Ovary (tissue), 10 donors: ENCODE measurements at places on chromosomes 2 and 18. TPM values are rescaled to one million over a fixed set of nuclear protein-coding genes. Genes with fewer than 3 reads are reported as not detected.

Gene UGT1A3
- total RNA-seq, result not detected

Gene HOXD13
- total RNA-seq, result not detected

Gene CHN1
- 6.9 TPM for total RNA-seq

- DNase-seq, result no peak
Measured at GRCh38 chr2:147740211-147740927, 104.5 kb upstream of the ACVR2A start.
